ENCODE measurements at places on chromosomes 3 and 15.

DNA sequence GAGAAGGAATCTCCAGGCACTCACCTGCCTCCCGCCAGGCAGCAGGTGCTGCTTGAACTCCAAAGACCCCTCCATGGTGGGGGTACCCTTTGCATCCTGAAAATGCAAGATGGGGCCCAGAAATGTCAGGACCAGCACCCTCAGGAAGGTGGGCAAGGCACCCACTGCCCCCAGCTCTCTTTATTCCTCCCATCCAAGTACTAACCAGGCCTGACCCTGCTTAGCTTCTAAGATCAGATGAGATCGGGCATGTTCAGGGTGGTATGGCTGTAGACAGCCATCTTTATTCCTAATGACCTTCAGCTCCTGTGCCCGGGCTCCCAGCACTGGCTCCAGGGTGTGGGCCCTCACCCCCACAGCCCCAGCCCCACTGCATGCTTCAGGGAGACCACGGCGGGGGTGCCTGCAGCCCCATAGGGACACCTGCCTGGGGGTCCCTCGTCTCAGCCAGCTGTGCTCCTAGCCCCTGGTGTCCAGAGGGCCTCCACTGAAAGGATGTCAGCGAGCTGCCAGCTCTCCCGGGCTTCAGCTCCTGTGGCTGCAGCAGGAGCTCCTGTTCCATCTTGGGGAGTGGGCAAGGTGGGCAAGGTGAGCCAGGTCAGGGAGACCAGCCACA is 13.2 kb downstream of the PLA2G4B start:
- DNase-seq: no peak

- DNase-seq: no peak
Observed at GRCh38 chr3:87088430-87088992, 97.6 kb upstream of the VGLL3 start.

DNA sequence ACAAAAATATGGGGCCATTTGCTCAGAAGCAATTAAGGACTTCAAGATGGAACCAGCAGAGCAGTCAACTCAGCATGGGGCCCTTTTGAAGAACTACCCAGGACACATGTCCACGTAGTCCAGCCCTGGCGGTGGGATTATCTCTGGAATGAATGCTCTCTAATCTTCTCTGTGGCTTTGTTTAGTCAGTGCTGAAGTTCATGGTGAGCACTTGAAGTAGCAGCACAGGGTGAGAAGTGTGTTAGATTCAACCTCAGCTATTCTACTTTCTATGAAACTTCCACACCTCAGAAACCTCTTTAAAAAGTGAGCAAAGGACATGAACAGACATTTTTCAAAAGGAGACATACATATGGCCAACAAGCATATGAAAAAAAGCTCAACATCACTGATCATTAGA is 74.4 kb downstream of the THRB start:
- no peak for DNase-seq

- no peak for DNase-seq
Observed at GRCh38 chr3:72180405-72180804, 395.5 kb upstream of the PROK2 start.

DNA sequence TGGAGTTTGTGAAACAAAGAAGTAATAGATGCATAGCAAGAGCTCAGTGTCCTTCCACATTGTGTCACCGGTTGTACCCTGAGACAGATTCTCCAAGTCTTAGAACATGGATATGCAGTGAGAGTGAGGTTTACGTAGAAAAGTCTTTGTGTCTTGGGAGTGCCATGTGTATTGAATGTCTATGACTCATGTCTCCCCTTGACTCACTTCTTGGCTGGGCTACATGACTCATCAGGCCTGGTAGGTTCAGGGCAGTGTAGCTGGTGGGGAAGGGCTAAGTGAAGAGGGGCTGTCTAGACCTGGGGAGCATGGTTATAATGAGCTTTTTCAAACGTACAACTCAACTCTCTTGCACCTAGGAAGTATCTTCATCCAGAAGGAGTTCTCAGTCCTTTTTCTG is 167.4 kb downstream of the GAP43 start:
- no peak for DNase-seq
